ENCODE measurements at places on chromosomes 13 and 19.
A peak's percentile ranks its signal among the peaks of the same experiment; 100 is the strongest.

- ATAC-seq, result no peak
Measured at GRCh38 chr19:38662537-38663155, 15.2 kb downstream of the ACTN4 start.

GRCh38 chr13:92459306-92459705, 767.3 kb upstream of the GPC6 start:
- ATAC-seq, result no peak

DNA sequence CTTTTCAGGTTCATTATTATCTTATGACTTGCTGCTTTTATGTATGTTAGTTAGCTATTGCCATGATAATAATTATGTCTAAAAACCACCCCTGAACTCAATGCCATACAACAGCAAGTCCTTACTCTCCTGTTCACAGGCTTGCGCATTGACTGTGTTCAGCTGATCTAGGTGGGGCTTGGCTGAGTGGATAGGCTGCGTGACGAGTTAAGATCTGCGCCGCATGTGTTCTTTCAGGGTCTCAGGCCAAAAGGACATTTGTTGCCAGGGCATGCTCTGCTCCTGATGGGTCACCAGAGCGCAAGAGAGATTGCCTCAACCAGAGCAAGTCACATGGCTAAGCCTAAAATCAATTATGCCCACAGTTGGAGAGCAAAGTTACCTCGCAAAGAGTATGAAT, 859 bp downstream of the ZNF568 start:
- ATAC-seq, result no peak

DNA sequence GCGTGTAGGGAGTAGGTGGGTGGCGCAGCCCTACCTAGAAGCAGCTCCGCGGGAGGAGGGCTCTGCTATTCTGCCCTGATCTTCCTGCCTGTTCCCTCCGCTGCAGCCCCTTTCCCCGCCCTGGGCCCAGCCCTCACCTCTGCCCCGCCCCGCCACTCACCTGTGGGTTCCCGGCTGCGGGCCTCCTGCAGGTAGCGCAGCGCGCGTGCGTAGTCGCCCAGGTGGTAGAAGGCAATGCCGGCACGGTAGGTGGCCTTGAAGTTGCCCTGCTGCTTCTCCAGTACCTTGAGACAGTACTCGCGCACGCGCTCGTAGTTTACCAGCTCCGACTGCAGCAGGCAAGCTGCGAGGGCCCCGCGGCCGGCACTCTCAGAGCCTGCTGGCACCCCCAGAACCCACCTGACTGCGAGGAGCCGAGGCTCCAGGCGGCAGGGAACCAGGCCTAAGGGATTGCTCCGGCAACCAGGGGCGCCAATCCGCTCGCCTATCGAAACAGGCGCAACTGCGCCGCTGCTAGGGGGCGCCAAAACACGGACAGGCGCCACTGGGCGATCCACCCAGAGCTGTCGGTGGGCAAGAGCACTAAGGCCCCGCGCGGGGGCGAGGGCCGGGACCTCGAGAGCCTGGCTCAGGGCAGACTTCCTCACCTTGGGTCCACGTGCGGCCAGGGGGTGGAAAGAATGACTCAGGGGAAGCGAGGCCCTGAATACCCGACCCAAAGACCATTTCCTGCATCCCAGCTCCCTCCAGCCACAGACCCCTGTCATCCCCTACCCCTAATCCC, 965 bp downstream of the TTC9B start:
- no peak for ATAC-seq

DNA sequence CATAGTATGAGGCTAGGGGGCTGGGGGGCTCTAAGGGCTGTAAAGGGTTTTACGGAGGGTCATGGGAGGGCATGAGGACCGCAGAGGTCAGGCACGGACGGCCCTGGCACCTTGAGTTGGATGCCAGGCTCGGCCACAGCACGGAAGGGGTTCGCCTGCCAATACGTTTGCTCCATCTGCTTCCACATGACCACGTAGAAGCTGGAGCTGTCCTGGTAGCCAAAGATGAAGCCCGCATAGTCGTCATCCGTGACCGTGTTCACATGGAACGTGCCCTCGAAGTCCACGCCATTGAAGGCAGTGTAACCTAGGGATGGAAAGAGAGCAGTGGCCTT, 6.4 kb downstream of the COMP start:
- ATAC-seq, result no peak

- ATAC-seq, result no peak
Measured at GRCh38 chr19:52778811-52779210, 7.8 kb downstream of the ZNF600 start.

DNA sequence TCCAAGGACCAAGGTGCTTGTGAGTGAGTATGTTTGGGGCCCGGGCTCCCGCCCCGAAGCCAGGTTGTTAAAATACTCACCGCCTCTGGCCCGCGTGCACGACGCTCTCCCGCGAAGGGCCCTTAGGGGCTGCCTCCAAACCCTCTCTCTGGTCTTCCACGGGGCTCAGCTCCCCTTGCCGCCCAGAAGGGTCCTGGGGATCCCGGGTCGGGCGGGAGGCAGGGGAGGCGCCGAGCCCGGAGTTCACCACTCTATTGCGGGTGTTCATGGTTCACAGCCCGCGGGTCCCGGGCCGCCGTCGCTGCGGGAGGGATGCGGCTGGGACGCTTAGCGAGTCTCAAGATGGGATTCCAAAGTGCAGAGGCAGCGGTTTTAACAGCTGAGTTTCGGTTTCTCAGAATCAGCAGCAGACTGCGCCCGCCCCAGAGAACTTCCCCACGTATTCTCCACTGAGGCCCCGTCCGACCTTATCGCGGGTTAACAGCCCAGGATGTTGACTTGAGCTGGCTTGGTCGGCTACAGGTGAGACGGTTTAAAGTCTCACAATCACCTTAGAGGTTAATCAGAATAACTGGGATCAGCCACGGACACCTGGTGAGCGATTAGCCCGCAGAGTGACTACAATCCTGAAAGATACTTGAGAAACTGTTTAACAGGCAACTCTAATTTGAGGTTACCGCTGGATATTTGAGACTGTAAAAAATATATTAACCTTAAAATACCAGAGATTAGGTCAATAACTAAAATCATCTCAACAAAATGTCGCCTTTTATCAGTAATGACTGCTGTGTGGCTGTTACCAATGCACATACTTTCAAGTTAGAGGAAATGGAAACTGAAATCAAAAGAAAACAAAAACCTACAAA, at the start of gene EPSTI1:
EPSTI1 (minus strand) TSS at position 344 of the 866 bp plus-strand sequence; CDS start at position 268, 76 bp downstream.
- peak; percentile 90 for ATAC-seq

DNA sequence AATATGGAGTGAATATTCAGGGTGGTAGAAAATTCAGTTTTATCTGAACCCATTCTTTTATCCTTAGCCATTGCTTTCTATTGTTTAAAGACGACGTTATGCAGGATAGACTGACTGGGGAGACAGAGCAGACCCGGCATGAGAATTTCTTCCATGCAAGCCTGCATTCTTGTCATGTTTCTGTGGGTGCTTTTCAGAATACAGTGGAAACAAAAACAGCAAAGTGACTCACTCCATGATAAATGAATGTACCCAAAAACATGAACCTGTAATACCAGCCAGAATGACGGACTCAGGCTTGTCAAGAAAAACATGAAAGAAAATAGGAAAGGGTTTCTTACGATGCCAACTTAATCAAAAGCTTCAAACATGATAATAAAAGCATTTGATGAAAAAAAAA, 924.0 kb downstream of the EFNB2 start:
- ATAC-seq, result no peak

GRCh38 chr13:30415430-30416030, 6.8 kb upstream of the UBE2L5 start:
- no peak for ATAC-seq

DNA sequence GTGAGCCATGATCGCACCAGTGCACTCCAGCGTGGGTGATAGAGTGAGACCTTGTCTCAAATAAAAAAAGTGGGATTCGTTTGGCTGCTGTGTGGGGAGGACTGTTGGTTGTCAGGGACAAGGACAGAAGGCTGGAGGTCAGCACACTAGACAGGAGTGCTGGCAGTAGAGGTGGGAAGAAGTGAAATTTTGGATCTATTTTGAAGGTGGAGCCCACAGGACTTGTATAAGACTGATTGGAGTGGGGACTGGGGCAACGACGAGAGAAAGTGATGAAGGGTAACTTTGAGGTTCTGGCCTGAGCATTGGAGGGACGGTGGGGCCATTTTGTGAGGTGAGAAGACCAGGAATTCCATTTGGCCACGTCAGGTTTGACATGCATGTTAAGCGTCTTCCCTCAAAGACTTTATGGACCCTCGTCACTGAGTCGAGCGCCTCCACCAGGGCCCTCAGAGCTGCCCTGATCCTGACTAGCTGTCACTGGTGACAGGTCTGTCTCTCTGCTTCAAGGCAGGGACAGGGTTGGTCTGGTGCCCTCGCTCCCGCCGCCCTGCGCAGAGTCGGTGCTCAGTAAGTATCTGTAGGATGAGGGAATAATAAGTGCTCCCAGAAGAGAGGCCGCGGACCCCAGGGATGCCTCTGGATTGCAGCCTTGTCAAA, 673 bp downstream of the CTU1 start:
- ATAC-seq, result no peak

- no peak for ATAC-seq
Measured at GRCh38 chr19:29323021-29323430, 110.1 kb upstream of the UQCRFS1 start.

DNA sequence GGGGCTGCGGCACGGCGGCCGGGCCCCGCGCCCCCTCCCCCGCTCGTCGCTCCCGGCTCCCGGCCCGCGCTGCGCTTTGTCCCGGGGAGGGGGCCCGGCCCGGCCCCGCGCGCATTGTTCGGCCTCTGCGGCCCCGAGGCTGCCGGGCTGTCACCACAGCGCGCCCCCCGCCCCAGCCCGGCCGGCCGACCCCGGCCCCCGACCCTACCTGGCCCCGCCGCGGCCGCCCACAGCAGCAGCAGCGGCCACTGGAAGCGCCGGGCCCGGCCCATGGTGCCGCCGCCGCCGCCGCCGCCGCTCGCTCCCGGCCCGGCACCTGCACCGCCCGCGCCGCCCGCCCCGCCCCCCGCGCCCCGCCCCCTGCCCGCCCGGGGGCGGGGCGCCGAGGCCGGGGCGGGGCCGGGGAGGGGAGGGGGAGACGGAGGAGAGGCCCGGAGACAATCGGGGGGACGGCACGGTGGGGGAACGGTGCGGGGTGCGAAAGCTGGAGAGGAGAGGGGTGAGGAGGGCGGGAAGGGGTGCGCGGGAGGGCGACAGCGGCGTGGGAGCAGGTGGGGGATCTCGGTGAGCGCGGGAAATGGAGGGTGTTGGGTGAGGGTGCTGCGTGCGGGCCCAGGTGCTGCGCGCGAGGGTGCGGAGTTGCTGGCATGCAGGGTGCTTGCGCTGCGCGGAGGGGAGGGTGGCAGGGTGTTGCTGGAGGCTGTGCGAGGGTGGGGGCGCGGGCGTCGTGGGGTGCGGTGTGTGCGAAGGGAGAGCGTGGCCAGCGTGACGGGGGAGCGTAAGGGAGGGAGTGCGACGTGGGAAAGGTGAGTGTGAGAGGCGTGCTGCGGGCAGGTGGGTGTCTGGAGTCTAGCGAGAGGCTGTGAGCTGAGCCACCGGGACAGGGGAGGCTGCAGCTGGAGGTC, at the start of gene CADM4:
CADM4 (minus strand) TSS at position 332 of the 905 bp plus-strand sequence; CDS start at position 272, 60 bp downstream.
- ATAC-seq, result peak; percentile 83

GRCh38 chr19:3057275-3057714, 5.0 kb downstream of the TLE5 start:
- peak; percentile 87 for ATAC-seq

DNA sequence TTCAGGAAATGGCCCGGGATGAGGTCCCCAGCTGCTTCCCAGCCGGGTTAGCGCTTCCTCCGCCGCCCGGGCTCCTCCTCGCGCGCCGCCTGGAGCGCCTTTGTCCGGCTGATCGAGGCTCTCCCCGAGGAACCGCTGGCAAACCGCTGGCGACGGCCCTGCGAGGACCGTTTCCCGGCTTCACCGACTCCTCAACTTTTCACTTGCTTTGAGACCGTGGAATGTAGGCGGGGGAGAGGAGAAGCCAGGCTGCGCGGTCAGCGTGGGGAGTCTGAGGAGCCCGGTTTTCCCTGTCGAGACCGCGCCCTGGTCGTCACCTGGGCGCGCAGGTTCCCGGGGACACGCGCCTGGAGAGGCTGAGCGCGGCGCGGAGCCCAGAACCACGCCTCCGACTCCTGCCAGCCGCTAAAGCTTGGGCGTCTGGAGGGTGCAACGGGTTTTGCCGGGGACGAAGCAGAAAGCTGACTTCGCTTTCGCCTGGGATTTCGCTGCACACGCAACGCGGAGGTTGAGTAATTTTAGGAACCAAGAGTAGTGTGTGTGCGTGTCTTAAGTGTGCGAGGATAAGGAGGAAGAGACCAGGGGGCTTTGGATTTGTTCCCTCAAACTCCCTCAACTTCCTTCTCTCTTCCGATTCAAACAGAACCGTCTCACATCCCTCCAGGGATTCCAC, 7.3 kb upstream of the DGKH start:
- peak; percentile 11 for ATAC-seq

DNA sequence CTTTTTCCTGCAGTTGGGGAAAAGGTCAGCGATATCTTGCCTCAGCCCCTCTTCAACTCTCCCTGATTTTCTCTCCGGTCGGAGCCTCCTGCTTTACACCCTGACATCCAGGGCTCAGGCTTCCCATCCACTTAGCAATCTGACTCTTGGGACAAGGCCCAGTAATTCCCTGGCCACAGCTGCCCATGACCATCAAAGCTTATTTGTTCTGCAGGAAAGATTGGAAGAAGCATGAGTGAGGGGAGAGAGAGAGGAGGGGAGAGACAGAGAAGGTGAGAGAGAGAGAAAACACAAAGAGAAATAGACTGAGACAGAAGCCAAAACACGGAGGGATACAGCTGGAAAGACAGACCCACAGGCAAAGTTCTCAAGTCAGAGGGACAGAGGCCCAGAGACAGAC, 13.7 kb downstream of the SYT3 start:
- ATAC-seq, result no peak

DNA sequence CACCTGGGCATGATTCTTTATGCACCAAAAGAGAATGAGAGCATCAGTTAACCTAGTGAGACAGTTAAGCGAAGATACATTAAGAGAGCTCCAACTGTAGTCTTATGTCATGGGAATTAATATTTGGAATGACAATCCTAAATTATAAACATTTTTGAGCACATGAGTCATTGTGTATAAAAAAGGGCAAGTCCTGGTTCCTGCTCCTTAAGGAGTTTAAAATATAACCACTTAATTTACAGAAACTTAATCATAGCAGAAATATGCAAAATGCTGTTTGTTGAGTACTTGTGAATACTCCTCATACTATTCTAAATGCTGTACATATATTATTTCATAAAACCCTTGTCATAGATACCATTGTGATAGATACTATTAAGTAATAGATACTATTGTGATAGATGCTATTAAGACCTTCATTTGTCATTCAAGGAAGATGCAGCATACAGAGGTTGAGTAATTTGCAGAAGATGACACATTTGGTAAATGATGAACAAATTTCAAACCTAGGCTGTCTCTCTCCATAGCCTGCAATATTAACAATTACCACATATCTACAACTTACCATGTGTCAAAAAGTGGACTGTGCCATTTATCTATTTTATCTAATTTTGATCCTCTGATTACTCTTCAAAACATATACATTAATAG, 301.0 kb downstream of the TBC1D4 start:
- ATAC-seq, result no peak

All from gastroesophageal sphincter (tissue), 4 donors.